NCI-H524 (cell line): ENCODE measurements at places on chromosomes 11 and 22.

GRCh38 chr11:126132319-126132718, 69.7 kb upstream of the CDON start:
- no peak for DNase-seq

GRCh38 chr22:22761606-22761962, 117.2 kb downstream of the GGTLC2 start:
- no peak for DNase-seq

GRCh38 chr22:43483266-43483665, 71.5 kb downstream of the MPPED1 start:
- peak; percentile 44 for DNase-seq

- DNase-seq, result no peak
These were observed 6.7 kb downstream of the HSD17B12 start for GRCh38 chr11:43687120-43687791.

GRCh38 chr11:32772731-32773130, 21.7 kb downstream of the CCDC73 start:
- DNase-seq, result no peak

GRCh38 chr11:66543263-66544107, 2.4 kb downstream of the ZDHHC24 start:
- no peak for DNase-seq

DNA sequence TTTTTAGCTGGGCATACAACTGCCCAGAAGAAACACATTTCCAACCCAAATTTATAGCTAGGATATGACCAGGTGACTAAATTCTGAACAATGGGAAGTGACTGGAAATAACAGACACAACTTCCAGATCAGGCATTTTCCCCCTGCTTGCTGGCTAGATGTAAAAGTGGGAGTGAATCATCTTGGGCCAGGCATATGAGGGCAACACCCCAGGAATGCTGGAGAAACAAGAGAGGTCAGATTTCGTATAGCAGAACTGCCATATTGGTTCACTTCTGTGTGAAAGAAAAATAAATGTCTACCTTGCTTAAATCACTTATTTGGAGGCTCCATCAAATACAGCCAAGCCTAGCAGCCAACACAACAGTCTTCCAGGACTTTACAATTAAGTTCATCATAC, 7.4 kb downstream of the ATL3 start:
- DNase-seq, result no peak

GRCh38 chr11:8283100-8283464, 19.4 kb upstream of the LMO1 start:
- DNase-seq, result no peak
